T-helper 1 cell (primary cell): ENCODE measurements at places on chromosomes 16 and 17.

- DNase-seq = peak; percentile 43
Measured at GRCh38 chr16:85309656-85310587, 197.7 kb upstream of the CIBAR2 start.

DNA sequence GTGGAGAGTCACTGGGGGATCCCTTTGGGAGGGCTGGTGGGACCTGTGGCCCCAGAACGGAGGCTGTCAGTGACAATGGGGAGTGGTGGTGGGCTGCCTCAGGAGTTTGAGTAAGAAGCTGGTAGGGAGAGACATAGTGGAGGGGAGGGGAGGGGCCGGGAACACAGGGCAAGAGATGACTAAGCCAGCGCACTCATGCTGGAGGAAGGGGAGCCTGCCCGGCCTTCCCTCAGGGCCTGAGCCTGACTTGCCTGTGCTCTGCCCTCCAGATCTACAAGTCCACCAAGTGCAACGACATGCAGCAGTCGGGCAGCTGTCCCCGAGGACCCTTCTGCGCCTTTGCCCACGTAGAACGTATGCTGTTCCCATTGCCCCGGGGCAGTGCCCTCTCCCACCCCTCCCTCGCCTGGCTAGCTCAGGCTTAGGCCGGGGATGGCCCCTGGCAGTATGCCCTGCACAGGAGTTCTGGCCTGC is 29.3 kb downstream of the UNC13D start:
- DNase-seq = no peak

GRCh38 chr16:3004781-3005284 is 7.9 kb upstream of the CLDN9 start:
- no peak for DNase-seq

- DNase-seq = no peak
Measured at GRCh38 chr16:20612551-20613480, 36.6 kb upstream of the ACSM2B start.

GRCh38 chr17:35287286-35287811 is 44.5 kb downstream of the SLFN5 start:
- DNase-seq = no peak
